Psoas muscle (tissue), 8 donors: ENCODE measurements at places on chromosomes 7 and 10. TPM values are rescaled to one million over a fixed set of nuclear protein-coding genes. Genes with fewer than 3 reads are reported as not detected.

MSS51 gene
- 29.4 TPM for total RNA-seq

GRCh38 chr10:73839276-73839966 lies 28.0 kb upstream of the NDST2 start:
- no peak for DNase-seq

DNA sequence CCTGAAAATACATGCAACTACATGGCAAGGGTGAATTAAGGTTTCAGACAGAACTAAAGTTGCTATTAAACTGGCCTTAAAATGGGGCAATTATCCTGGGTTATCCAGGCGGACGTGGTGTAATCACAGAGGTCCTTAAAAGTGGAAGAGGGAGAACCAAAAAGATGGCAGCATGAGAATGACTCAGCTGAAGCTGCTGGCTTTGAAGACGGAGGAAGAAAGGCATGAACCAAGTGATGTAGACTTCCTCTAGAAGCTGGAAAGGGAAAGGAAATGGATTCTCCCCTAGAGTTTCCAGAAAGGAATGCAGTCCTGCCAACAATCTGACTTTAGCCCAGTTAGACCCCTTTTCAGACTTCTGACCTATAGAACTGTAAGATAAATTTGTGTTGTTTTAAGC lies 27.0 kb upstream of the UBN2 start:
- DNase-seq, result no peak

DNA sequence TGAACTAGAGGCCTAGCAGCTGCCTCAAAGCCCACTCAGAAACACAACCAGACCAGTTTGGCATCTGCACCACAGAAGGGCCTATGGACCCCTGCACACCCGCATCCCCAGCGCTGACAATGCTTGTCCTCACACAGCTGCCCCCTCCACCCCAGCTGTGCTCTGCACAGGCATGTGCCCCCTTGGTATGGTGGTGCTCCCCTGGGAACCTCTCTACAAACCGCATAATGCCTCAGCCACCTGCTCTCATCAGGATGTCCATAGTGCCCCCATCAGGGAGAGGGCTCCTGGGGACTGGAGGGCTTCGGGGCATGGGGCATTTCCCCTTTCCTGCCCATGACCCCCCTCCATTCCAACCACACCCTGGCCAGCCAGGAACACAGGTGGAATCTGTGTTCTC lies 347.5 kb downstream of the GRID1 start:
- no peak for DNase-seq

DNA sequence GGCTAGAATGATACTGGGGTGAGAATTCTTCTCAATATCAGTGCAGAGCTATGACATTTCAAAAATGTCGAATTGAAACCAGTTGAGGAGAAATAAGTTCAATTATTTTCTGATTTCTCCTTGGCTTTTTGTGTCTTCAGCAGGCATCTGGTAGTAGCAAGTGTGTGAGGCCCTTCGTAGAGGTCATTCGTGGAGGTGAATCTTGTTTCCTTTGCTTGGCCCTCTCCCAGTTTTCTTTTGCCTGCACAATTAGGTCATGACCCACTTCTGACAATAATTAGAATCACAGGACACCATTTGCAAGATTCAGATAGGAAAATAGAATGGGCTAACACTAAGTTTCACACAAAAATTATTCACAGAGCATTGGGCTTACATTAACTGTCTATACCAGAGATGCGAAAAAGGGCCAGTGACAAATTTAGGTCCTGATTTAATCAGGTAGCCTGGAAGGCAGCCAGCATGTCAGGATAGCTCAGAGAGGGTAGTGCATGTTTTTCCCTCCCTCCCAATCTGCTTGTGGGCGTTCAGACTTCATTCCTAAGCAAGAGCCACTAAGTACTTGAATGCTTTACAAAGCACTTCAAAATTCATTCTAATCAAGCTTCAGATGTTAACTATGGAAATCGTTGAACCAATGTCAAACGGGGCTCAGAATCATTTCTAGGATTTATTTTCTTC lies 24.0 kb upstream of the A1CF start:
- DNase-seq, result no peak

- no peak for DNase-seq
These were observed at the start of gene PRKAR1B for GRCh38 chr7:727104-727805. TSS of gene PRKAR1B (minus strand) at chr7:727281. CDS start at chr7:711505, 15,776 bp downstream.
